Thymus (tissue), 14 donors: ENCODE measurements at places on chromosomes 1 and 21.

DNA sequence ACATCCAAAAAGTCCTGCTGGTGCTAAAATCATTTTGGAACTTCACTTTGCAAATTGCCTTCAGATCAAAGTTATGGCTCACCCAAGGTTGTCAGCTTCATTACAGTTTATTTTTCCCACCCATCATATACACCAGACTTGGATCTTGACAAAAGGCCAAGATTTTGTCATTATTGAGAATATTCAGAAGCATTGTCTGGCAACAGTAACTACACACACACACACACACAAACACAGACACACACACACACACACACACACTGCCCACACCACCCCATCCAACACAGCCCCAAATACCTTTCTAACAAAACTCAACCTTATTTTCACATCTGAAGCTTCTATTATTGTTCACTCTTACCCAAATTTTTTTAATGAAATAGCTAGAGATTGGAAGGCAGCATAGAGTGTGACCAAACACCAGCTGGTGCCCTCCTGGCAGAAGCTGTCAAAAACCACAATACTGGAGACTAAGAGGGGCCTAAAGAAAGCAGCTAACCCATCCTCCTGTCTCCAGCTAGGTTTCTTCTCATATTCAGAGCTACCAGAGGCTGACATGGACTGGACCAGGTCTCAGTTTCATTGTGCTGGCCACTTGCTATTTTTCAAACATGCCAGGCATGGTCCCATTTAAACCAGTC is 139.1 kb upstream of the ZC3H11B start:
- no peak for DNase-seq

GRCh38 chr1:234704106-234704887 is 94.3 kb upstream of the IRF2BP2 start:
- DNase-seq: no peak

DNA sequence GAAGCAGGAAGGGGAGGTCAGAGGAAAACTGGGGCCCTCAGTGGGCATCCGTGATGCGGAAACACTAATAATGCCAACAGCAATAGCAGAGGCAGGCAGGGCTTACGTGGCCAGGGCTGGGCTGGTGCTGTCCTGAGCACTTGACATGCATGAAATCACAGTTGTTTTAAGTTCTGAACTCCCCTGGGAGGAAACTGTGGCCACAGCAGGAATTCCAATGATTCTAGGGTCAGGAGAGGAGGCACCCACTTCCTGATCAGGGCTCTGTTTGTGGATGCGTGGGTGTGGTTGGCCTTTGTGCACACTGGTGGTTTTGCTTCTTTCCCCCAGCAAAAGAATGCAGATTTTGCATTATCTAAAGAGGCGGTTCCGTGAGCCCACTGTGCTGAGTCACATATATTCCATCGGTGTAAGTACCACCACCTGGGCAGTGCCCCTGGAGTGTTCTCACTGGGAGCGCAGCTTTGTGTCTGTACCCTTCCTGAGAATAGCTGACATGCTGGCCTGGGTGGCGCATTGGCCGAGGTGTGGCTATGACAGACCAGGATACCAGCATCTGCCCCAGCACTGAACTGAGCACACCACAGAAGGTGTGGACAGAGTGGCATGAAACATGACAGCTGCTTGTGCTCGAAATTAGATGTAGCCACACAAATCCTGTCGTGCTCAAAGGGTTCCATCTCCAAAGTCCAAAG is 71.0 kb downstream of the PDE9A start:
- no peak for DNase-seq

DNA sequence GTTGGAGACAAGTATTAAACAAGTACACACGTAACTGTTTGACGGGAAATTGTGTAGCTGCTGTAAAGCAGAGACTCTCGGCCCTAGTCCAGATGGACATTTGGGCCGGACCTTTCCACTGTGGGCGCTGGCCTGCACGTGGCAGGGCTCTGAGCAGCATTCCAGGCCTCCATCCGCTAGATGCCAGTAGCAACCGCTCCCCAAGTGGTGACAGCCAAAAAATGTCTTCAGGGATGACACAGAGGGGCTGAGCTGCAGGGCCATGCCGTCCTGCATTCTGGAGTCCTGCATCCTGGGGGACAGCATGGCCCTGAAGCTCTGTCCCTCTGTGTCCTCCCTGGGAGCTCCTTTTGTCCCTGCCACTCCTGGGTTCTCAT is 24.8 kb downstream of the A3GALT2 start:
- no peak for DNase-seq

DNA sequence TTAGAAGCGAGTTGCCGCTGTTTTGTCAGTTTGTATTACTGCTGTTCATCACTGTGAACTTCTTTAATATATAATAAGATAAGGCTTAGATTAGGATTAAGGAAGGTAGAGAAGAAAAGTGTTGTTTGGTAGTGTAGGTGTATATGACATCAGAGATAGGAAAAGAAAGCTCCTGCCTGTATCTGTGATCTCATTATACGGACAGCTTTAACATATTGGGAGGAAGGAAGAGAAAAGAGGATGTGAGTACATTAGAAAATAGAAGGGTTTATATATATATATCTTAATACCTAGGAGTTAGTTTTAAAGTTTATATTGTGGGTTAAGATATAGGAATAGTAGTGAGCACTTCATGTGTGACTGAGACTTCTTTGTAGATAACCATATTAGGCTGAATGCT is 71.0 kb downstream of the RALGPS2 start:
- DNase-seq: no peak

- DNase-seq: no peak
Measured at GRCh38 chr1:85612704-85613361, 32.3 kb downstream of the CCN1 start.

GRCh38 chr1:163307479-163308171 is 14.1 kb upstream of the NUF2 start:
- no peak for DNase-seq

- no peak for DNase-seq
Measured at GRCh38 chr1:12040457-12041051, 21.3 kb downstream of the MIIP start.

DNA sequence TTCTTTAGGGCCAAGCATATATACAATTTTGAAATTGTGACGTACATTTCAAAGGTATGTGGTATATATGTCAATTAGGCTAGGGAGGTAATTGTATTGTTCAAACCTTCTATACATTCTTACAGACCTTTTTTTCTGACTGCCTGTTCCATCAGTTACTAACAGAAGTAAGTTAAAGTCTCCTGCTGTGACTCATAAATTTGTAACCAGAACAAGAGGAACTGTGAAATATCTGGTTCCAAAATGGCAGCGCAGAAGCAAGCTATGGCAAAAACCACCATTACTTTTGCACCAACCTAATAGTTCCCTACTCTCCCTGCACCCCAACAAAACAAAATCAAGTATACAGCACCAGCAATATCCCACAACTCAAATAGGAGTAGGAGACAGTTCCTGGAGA is 93.6 kb downstream of the ENAH start:
- no peak for DNase-seq

DNA sequence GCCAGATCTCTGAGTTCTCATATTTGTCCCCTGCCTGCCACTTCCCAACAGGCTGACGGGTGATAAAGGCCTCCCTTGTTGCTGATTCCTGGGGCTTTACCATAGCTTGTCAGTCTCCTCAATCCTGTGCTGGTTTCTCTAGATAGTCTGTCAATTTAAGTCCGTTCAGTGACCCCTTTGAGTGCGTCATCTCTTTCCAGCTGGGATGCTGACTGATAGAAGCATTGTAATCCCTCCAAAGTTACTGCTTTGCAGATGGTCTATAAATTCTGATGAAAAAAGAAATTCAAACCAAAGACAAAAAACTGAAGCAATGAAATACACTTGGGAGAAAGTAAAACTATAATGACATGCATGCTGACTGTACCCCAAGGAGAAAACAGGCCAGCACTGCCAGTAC is 28.3 kb downstream of the RHOU start:
- DNase-seq: no peak

DNA sequence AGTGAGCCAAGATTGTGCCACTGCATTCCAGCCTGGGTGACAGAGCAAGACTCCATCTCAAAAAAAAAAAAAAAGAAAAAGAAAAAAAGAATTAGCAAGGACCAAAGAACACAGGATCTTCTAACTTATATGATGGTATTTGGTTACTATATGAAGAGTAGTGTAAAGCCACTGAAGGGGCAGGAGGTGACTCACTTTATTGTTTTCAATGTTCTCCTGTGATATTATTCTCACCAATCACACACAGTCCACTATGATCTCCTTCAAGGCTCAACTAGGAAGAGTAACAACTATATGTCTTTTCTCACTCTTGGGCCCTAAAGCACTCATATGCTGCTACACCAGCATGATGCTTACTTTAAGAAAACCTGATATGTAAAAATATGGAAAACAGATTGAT is 26.7 kb downstream of the RC3H1 start:
- no peak for DNase-seq

DNA sequence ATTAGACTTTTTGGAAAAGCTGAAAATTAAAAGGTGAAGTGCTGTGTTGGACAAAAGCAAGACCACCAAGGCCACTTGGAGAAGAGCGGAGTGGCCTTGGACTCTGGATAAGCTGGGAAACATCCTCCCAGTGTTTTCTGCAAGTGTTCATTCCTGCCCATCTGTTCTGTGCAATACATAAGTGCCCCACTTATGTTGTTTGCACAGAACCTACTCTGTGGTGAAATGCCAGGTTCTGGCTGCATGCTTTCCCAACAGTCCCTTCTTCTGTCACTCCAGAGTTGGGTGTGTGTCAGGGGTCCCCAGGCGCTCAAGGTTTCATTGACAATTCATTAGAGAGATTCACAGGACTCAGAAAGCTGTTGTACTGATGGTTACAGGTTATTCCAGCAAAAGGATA is 30.3 kb downstream of the NHLH2 start:
- no peak for DNase-seq
